ENCODE measurements at places on chromosomes 6 and 20. TPM values are rescaled to one million over a fixed set of nuclear protein-coding genes. Genes with fewer than 3 reads are reported as not detected.

- H3K4me3 ChIP-seq: no peak overlapping the region
- no peaks in the 10 kb centered on the region for H3K27me3 ChIP-seq
- no peaks in the 10 kb centered on the region for H3K4me1 ChIP-seq
- H3K27ac ChIP-seq: no peak overlapping the region
- no peak for DNase-seq
These were observed 23.5 kb downstream of the USP49 start for GRCh38 chr6:41871691-41872090.

GRCh38 chr6:166483573-166484250 lies 101.0 kb upstream of the MPC1 start:
- no peak for DNase-seq
- peaks cover 3% of the 10 kb centered on the region for H3K4me1 ChIP-seq
- H3K4me3 ChIP-seq: no peak overlapping the region
- H3K27me3 ChIP-seq: no peaks in the 10 kb centered on the region

DNA sequence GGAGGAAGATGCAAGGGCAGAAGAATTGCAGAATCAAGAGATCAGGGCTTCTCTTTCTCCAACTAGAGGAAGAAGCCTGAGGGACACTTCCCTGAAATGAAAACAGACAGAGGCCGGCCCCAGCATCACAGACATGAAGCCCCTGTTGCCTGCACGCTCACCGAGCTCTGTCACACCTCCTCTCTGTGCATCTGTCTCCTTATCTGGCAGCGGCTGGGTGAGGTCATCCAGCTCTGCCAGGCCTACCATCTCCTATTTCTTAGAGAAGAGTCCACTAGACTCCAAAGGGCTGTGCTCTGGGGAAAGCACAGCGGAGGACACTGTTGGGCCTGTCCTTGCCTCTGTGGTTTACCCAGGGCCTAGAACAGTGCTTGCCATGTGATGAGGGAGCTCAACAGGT lies 71.9 kb upstream of the MLN start:
- H3K4me1 ChIP-seq: peaks cover 8% of the 10 kb centered on the region
- no peak overlapping the region for H3K27ac ChIP-seq
- no peak for DNase-seq
- H3K27me3 ChIP-seq: no peaks in the 10 kb centered on the region
- H3K4me3 ChIP-seq: no peak overlapping the region

- no peaks in the 10 kb centered on the region for H3K36me3 ChIP-seq
- no peak overlapping the region for H3K4me3 ChIP-seq
These were observed 51.4 kb downstream of the CD40 start for GRCh38 chr20:46169245-46170171.

DNA sequence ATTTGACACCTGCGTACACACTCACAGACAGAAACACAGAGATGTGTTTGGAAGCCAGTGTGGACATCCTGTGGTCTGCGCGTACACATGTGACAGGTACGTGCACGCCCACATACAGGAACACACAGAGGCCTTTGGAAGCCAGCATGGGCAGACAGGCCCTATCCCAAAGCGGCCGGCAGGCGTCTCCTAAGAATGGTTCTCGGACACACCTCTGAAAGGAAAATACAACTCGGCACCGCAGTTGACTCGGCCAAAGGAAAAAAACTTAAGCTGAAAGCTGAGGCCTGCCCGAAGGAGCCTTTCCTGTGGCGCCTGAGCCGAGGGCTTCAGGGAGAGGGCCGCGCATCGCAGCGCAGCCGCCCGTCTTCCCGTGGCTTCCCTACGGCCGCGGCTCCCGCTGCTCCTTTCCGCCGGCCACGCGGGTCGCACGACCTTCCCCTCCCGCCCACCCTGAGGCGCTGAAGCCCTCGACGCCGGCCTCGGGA lies 1.4 kb upstream of the CEP43 start:
- H3K27ac ChIP-seq: no peak overlapping the region
- DNase-seq: peak; percentile 68
- H3K27me3 ChIP-seq: no peaks in the 10 kb centered on the region
- H3K4me1 ChIP-seq: peaks cover 10% of the 10 kb centered on the region
- peak overlapping the region; percentile 88 for H3K4me3 ChIP-seq

Gene HDGFL1
- not detected for polyA plus RNA-seq

Gene FAM209B
- 0.26 TPM for polyA plus RNA-seq

Gene ERVFRD-1
- not detected for polyA plus RNA-seq

GRCh38 chr6:124879110-124879991 lies 82.9 kb upstream of the RNF217 start:
- no peaks in the 10 kb centered on the region for H3K36me3 ChIP-seq
- no peak for DNase-seq
- H3K4me3 ChIP-seq: no peak overlapping the region
- H3K4me1 ChIP-seq: no peaks in the 10 kb centered on the region
- H3K27ac ChIP-seq: no peak overlapping the region

GRCh38 chr20:47724396-47724795 lies 60.9 kb downstream of the SULF2 start:
- H3K27ac ChIP-seq: no peak overlapping the region
- no peak overlapping the region for H3K4me3 ChIP-seq
- H3K4me1 ChIP-seq: no peaks in the 10 kb centered on the region
- no peak for DNase-seq
- H3K36me3 ChIP-seq: no peaks in the 10 kb centered on the region

DNA sequence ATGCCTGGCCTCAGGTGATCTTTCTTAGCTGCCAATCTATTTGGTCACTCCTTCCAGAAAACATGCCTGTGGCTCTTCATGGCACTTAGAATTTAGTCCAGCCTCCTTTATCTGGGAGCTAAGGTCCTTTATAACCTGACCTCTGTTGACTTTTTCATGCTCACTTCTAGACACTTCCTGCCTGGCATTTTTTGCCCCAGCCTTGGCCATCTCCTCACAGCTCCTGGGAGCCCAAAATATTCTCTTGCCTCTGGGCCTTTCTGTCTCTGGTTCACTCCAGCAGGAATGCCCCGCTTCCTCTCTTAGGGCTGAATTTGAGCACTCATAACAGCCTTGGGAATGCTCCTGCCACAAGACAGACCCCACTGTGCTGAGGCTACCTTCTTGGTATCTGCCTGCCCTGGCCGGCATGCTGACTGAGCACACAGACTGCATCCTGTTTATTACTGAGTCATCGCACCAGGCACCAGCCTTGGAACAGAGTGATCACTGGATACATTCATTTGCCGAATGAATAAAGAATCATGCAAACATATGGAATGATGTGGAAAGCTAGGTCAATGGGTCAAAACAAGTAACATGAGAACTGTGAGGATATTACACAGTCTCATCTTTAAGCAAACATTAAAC lies 5.8 kb upstream of the EEF1E1 start:
- DNase-seq: peak; percentile 80
- H3K27ac ChIP-seq: no peak overlapping the region

- no peak overlapping the region for H3K27ac ChIP-seq
- H3K36me3 ChIP-seq: no peaks in the 10 kb centered on the region
- DNase-seq: no peak
- H3K4me3 ChIP-seq: no peak overlapping the region
These were observed 64.8 kb downstream of the VIP start for GRCh38 chr6:152815230-152815872.

Gene RIMS1
- polyA plus RNA-seq: 0.17 TPM

DNA sequence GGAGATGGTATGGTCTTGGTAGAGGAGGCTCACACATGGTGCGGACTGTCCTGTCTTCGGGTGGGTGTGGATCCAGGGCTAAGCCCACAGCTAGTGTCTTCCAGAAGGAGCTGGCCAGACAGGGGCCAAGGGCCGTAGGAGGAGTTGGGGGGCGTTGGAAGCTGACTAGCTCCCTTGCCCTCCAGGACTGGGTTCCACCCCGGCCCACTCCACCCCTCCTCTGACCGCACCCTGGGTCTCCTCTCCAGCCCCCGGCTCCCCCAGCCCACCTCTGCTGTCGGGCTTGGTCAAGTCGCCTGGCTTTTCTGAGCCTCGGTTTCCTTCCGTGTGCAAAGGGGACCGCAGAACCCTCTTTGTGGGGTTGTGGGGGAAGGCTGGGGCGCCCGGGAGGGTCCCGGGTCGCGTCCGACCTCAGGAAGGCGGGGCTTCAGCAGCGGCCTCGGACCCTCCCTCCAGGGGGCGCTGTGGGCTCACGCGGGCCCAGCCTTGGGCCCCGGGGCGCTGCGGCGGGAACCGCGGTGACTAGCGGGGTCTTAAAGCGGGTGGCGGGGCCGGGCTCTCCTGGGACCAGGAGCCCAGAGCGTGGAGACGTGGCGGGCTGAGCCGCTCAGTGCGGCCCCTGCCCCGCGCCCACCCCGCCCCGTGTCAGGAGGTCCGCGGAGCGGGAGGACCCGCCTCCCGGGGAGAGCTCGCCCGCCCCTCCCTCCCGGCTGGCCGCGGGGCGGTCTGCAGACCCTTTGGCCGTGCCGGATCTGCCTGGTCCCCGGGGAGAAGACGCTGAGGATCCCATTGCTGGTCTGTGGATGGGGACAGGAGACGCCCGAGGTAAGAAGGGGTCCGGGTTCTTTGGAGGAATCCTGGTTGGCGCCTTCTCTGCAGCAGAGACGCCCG lies 5.4 kb downstream of the NPBWR2 start:
- no peaks in the 10 kb centered on the region for H3K4me1 ChIP-seq
- H3K27ac ChIP-seq: no peak overlapping the region
- no peak for DNase-seq
- H3K4me3 ChIP-seq: peak overlapping the region; percentile 40

Gene STX11
- 0.20 TPM for polyA plus RNA-seq

GRCh38 chr6:35213298-35213791 lies 411 bp upstream of the SCUBE3 start:
- H3K27ac ChIP-seq: peak overlapping the region; percentile 92
- no peak for DNase-seq
- peak overlapping the region; percentile 68 for H3K4me3 ChIP-seq
- H3K4me1 ChIP-seq: peaks cover 30% of the 10 kb centered on the region
- H3K27me3 ChIP-seq: peaks cover 15% of the 10 kb centered on the region

DNA sequence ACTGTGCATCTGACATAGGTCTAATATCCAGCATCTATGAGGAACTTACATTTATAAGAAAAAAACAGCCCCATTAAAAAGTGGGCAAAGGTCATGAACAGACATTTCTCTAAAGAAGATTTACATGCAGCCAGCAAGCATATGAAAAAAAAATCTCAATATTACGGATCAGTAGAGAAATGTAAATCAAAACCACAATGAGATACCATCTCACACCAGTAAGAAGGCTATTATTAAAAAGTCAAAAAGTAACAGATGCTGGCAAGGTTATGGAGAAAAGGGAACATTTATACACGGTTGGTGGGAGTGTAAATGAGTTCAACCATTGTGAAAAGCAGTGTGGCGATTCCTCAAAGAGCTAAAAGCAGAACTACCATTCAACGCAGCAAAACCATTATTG lies 13.1 kb downstream of the METTL24 start:
- H3K27me3 ChIP-seq: no peaks in the 10 kb centered on the region
- DNase-seq: no peak
- H3K36me3 ChIP-seq: no peaks in the 10 kb centered on the region
- no peak overlapping the region for H3K4me3 ChIP-seq

Gene PSORS1C1
- not detected for polyA plus RNA-seq

Gene ARG1
- not detected for polyA plus RNA-seq

GRCh38 chr6:12962987-12963386 lies 246.4 kb downstream of the PHACTR1 start:
- DNase-seq: no peak
- H3K36me3 ChIP-seq: no peaks in the 10 kb centered on the region
- H3K4me3 ChIP-seq: no peak overlapping the region
- peaks cover 24% of the 10 kb centered on the region for H3K4me1 ChIP-seq
- peaks cover 2% of the 10 kb centered on the region for H3K27me3 ChIP-seq

GRCh38 chr6:35219683-35220326 lies 6.0 kb downstream of the SCUBE3 start:
- H3K36me3 ChIP-seq: no peaks in the 10 kb centered on the region
- peaks cover 54% of the 10 kb centered on the region for H3K4me1 ChIP-seq
- no peak for DNase-seq
- no peak overlapping the region for H3K4me3 ChIP-seq
- H3K27ac ChIP-seq: peak overlapping the region; percentile 83

- no peaks in the 10 kb centered on the region for H3K36me3 ChIP-seq
- H3K27ac ChIP-seq: no peak overlapping the region
- DNase-seq: no peak
These were observed 75.1 kb downstream of the SEL1L2 start for GRCh38 chr20:13915284-13915683.

- H3K27ac ChIP-seq: no peak overlapping the region
- H3K4me3 ChIP-seq: no peak overlapping the region
- no peak for DNase-seq
- H3K4me1 ChIP-seq: no peaks in the 10 kb centered on the region
These were observed 12.4 kb downstream of the ZKSCAN4 start for GRCh38 chr6:28239636-28240035.

Gene EYS
- 0.21 TPM for polyA plus RNA-seq

GRCh38 chr6:82080767-82081166 lies 166.8 kb downstream of the IBTK start:
- H3K4me3 ChIP-seq: no peak overlapping the region
- no peaks in the 10 kb centered on the region for H3K36me3 ChIP-seq
- no peaks in the 10 kb centered on the region for H3K4me1 ChIP-seq
- H3K27me3 ChIP-seq: no peaks in the 10 kb centered on the region

GRCh38 chr6:14464716-14465115 lies 347.1 kb downstream of the CD83 start:
- H3K27me3 ChIP-seq: no peaks in the 10 kb centered on the region
- H3K4me1 ChIP-seq: no peaks in the 10 kb centered on the region
- H3K36me3 ChIP-seq: no peaks in the 10 kb centered on the region
- no peak overlapping the region for H3K27ac ChIP-seq
- H3K4me3 ChIP-seq: no peak overlapping the region

DNA sequence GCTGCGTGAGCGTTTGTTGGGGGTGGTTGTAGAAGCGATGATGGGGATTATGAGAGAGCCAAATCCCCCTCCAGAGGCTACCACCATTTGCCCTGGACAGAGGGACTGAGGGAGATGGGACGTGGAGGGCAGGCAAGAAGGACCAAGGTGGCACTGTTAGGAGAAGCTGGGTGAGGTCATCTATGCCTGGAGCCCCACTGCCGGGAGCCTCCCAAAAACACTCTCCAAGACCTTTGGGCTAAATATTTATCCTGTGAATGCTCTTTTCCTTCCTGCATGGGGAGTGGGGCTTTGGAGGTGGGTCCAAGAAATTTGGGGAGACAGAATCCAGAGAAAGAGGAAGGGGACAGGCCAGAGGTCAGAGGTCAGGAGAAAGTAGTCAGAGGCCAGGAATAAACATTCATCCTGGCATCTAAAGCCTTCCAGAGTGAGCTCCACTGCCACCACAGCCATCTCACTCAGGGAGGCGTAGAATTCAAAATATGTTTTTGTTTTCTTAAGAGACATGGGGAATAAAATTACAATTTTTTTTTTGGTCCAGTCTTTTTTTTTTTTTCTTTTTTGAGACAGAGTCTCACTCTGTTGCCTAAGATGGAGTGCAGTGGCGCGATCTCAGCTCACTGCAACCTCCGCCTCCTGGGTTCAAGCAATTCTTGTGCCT lies 17.8 kb upstream of the PTGIS start:
- H3K36me3 ChIP-seq: no peaks in the 10 kb centered on the region
- no peak overlapping the region for H3K4me3 ChIP-seq
- no peaks in the 10 kb centered on the region for H3K27me3 ChIP-seq
- peaks cover under 1% of the 10 kb centered on the region for H3K4me1 ChIP-seq
- no peak overlapping the region for H3K27ac ChIP-seq

GRCh38 chr6:36957773-36958271 lies 3.3 kb downstream of the PI16 start:
- no peak overlapping the region for H3K4me3 ChIP-seq
- H3K36me3 ChIP-seq: no peaks in the 10 kb centered on the region
- H3K27ac ChIP-seq: no peak overlapping the region
- H3K27me3 ChIP-seq: no peaks in the 10 kb centered on the region
- no peak for DNase-seq

- H3K36me3 ChIP-seq: no peaks in the 10 kb centered on the region
- no peak for DNase-seq
- H3K4me3 ChIP-seq: no peak overlapping the region
- H3K27me3 ChIP-seq: no peaks in the 10 kb centered on the region
- no peaks in the 10 kb centered on the region for H3K4me1 ChIP-seq
These were observed 243.9 kb downstream of the HAO1 start for GRCh38 chr20:7696311-7696710.

- DNase-seq: peak; percentile 25
- H3K27me3 ChIP-seq: peaks cover 3% of the 10 kb centered on the region
- H3K4me1 ChIP-seq: peaks cover 3% of the 10 kb centered on the region
These were observed 770 bp downstream of the KIF3B start for GRCh38 chr20:32278199-32278643.
